Activated CD4-positive, alpha-beta T cell treated with anti-CD3 and anti-CD28 coated beads for 4 hours (primary cell): ENCODE measurements at places on chromosomes 16 and 17.

- no peak for DNase-seq
Observed at GRCh38 chr17:14737984-14738651, 437.2 kb downstream of the HS3ST3B1 start.

DNA sequence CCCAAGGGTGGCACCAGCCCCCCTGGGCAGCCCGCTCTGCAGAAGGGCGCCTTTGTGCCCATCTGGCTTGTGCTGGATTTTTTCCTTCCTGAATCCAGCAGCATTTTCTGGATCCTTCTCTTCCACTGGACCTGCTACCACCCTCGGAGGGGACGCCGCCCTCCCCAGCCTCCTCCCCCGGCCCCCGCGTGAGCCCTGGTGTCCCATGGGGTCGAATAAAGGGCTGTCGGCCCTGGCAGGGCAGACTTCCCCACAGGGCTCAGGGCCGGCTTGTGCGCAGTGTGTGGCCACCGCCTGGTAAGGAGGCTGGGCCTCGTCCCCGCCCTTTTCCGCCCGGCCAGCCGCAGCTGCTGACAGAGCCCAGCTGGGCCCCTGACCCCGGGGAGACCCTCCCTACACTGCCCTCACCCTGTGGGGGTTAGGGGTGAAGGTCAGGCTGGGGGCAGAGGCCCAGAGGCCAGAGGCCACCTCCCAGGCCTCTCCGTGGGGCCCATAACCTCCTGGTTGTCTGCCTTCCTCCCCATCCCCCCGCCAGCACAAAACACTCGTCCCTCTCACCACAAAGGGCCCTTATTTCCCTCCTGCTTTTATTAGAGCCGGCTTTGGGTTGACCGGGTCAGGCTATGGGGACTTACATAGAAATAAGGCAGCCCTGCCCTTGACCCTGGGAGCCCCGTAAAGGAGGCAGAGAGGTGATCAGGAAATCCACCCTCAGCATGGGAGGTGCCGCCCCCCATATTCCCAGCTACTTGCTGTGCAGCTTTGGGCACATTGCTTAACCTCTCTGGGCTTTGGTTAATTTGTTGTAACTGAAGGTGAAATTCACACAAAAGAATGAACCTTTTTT lies 179.3 kb upstream of the CIBAR2 start:
- DNase-seq = no peak

GRCh38 chr16:50335196-50335958 lies 33.4 kb downstream of the BRD7 start:
- no peak for DNase-seq

GRCh38 chr16:30382111-30382881 lies at the start of gene SEPTIN1:
SEPTIN1 (minus strand) TSS chr16:30382561; CDS start chr16:30382542, 19 bp downstream.
- DNase-seq = peak; percentile 71

DNA sequence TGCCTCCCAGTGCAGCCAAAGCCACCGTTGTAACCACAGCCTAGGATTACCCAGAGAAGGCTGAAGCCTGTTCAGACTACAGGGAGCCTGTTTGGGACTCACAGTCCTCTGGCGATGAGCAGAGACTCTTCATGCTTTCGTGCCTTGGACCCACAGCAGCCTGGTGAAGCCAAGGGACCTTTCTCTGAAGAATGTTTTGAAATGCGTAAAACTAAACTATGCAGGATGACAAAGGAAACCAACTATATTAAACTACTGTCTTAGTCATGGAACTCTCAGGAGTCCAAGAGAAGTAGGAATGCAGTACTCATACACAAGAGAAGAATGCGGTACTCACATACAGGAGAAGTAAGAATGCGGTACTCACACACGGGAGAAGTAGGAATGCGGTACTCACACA lies 20.9 kb downstream of the ABR start:
- no peak for DNase-seq

DNA sequence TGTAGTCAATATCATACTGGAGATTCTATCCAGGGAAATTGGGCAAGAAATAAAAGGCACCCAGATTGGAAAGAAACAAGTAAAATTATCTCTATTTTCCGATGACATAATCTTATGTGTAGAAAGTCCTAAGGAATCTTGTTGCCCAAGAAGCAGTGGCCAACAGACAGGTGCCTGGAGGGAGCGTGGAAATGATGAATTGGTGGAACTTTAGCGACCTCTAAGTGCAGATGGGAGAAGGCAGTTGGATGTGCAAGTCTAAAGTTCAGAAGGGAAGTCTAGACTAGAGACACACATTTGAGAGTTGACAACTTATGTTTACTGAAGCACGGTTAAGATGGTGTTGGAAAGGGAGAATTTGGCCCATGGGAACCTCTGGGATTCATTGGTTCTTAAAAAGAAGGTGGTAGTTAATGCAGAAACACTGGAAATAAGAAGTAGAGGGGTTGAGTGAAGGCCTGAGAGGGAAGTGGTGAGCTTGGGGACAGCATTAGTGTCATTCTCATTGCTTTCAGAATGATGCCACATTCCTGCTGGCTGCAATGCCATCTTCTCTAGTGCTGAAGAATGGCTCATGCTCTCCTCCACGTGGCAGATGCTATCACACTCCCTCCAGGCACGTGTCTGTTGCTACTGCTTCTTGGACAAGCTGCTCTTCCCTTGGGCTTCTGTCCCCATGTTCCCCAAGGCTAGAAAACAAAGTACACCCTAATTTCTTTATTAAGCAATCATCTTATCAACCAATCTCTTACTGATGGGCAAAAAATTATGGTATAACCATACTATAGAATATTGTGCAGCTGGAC lies 24.0 kb downstream of the TAT start:
- DNase-seq = no peak

DNA sequence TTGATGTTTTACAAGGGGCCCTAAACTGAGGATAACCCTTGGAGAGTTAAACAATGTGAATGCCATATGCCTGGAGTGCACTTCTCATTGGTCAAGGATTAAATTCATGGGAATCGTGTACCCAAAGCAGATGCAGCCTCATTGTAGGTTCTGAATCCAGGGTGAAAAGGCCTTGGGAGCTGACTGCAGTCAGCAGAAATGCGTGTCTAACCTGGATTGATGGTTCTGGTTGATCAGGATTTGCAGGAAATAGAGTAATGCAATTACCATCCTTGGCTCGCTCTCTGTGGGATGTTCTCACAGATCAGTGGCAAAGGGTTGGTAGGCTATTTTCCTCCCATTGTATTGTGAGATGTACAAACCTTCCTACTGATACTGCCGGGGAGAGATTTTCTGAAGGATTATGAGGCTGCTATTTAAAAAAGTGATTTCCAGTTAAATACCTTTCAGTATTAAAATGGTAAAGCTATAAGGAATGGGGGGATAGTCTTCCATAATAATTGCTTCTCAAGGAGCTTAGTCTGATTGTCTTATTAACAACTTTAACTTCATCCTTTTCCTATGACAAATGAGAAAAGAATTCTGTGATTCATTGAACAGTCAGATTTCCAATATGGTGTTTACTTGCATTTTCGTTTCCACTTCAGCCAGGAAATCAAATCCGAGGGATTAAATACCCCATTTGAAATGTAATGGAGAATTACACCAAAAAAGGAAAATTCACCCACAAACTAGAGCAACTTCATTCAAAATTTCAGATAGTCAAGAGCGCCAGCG lies 1028.1 kb upstream of the EEF2KMT start:
- DNase-seq = no peak

GRCh38 chr17:56960596-56961538 lies at the start of gene COIL:
COIL (minus strand) TSS chr17:56961050; CDS start chr17:56961019, 31 bp downstream.
- peak; percentile 90 for DNase-seq

GRCh38 chr16:84941921-84942320 lies 69.4 kb downstream of the ZDHHC7 start:
- DNase-seq = no peak

DNA sequence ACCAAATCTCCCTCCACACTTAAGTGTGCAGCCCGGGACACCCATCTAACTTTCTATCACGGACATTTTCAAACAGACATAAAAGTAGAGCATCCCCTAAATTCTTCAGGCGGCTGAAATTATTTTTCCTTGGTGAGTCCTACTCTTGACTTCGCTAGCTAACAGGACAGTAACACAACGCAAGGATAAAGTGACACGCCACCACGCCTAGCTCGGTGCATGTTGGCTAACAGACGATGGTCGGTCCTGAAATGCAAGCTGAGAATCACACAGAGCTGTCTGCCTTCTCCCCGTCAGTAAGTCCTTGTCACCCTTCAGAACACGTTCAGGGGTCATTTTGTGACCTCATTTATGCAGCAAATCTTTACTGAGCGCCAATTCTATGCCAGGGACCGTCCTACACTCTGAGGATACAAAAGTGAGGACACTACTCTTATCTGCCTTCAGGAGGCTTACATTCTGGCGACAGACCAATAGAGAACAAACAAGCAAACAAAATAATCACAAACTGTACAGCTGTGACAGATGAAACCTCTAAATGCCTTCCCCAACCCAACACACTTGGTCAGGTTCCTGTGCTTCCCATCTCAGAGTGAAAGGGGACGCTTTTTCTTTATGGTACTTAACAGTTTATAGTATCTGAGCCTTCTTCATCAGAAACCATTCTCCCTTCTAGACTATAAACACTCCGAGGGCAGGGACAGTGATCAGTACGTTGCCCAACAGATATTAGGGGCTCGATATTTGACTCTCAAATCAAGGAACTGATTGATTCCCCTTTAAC lies 1.3 kb downstream of the NTAN1 start:
- no peak for DNase-seq

- DNase-seq = no peak
Observed at GRCh38 chr17:67639979-67640378, 77.8 kb upstream of the NOL11 start.

DNA sequence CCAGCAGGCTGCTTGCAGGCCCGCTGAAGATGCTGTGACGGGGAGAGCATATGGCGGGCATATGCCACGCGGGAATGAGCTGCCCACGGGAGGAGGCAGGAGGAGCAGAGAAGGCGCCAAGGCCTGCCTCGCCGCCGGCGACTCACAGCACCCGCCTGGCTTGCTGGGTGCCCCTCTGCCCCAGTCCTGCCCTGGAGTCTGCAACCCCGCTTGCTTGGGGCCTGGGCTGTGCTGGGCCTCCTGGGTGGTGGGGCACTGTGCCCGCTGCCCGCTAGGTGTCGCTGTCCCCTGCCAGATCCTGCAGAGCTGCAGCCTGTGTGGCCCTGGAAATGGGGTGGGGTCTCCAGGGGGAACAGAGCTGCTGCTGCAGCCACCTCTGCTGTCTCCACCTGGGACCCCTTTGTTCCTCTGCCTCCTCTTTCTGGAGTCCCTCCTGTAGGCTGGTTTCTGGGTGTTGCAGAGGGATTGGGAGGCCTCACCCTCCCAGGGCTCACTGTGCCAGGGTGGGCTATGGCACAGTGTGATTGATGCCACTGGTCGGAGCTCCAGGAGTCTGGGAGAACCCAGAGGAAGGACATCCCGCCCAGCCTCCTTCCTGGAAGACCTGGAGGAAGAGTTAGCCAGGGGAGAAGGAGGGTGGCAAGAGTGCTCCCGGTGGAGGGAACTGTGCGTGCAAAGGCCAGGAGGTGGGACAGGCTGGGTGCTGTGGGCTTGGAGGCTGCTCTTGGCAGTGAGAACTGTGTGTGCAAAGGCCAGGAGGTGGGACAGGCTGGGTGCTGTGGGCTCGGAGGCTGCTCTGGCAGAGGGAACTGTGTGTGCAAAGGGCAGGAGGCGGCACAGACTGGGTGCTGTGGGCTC lies 141.0 kb upstream of the CIBAR2 start:
- DNase-seq = peak; percentile 59

DNA sequence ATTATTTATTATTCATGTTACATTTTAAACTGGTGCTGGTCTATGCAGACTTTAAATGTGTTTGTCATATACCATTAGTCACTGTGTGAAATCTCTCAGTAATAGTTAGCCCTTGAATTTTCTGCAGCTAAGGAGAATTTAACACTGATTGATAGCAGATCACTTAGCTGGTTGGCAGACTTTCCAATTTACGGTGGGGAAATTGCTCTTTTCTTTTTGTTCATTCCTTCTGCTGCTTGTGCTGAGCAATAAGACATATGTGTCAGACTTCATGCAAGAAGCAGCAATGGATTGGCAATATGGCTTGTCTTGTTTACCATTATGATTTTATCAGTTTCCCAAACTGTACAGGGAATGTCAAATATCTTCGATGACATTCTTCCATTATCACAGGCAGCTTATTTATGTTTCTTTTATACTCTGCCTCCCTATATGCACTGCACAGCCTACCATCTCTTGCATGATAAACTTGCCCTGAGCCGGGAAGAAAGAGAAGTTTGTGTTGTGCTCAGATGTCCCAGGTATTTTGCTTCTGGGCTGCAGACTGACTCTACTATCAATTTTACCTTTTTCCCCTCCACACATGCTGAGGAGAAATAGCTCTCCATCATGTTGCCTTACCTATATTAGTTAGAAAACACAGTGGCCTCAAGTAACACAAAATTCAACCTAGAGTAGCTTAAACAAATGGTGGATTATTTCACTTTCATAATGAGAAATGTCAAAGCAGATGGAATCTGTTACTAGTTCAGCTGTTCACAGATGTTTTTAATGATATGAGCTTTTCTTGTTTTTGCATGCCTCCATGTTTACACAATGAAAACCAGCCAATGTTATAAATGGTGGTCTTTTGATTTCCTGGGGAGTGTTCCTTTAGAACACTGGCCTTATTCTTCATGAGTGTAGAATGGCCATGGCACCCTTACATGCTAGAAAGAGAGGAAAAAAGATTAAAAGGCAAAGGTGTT lies 968.1 kb upstream of the GOT2 start:
- DNase-seq = no peak

- no peak for DNase-seq
Observed at GRCh38 chr16:27894386-27894785, 169.1 kb downstream of the GSG1L start.

- DNase-seq = no peak
Observed at GRCh38 chr16:8614435-8615029, 7.0 kb upstream of the METTL22 start.

- no peak for DNase-seq
Observed at GRCh38 chr16:12507366-12507765, 296.3 kb downstream of the CPPED1 start.

DNA sequence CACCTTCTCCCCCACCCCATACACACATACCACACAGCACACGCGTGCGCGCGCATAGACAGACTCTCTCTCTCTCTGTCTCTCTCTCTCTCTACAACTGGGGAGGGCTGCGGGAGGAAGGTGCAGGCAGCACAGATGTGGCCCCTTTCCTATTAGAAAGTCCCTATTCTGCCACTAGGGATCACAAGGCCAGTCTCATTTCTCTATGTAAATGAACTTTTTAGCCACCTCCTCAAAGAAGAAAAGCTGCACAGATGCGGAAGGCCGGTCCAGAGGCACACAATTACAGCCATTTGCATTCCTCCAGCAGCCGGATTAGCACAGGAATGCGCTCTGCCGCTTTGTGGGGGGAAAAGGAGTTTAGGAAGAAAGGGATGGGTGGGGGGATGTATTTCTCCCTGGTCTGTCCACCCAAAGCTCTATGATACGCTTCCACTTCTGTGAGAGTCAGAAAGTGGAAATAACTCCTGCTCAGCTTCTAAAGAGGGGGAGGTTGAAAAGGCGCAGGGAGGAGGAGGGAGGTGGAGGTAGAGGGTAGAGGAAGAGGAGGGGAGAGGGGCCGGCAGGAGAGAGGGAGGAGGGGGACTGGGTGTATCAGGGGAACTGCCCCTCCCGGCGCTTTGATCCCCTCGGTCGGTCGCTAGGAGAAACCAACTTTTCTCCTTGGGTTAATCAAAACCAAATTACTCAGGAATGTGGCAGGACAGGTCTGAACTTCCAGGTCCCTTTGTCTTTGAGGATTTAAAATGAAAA lies 11.7 kb downstream of the ZFHX3 start:
- no peak for DNase-seq
